ENCODE measurements at places on chromosomes 3 and 15.

- peak; percentile 26 for DNase-seq
Measured at GRCh38 chr3:139935866-139936817, 1.2 kb downstream of the CLSTN2 start.

- DNase-seq = no peak
Measured at GRCh38 chr3:89682556-89682955, 575.1 kb downstream of the EPHA3 start.

DNA sequence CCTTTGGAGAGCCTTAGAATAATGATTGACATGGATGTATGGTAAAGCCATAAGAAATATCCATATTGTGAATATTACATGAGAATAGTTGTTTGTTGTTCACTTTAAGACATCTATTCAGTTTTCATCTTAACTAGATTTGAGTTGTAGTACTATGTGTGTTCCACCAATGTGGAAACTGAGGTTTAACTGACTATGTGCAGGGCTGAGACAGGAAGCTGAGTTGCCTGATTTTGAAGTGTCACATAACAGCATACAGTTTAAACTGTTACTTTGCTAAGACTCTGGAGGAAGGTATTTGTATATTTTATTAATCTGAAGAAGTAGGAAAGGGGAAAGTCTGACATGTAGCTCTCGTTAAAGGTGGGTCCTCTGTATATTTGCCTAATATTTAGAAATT lies 2.1 kb downstream of the ECT2 start:
- no peak for DNase-seq

DNA sequence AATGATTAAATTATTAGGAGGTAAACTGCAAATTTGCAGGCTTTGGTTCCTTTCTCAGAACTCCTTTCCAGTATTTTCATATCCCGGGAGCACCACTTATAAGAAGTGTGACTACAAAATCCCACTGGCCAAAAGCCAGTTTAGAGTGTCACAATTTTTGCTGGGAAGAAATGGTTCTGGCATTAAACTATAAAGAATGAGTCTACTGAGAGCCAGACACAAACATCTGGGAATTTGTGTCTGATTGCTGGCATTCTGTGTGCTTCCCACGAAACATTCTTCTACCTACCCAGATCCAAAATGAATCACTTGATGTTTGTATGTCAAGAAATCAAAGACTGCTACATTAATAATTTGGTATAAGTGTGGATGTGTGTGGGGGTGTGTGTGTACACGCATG lies 82.8 kb downstream of the DUT start:
- no peak for DNase-seq

GRCh38 chr15:27826902-27827714 lies 272.0 kb downstream of the OCA2 start:
- DNase-seq = no peak

- DNase-seq = no peak
Measured at GRCh38 chr3:156409694-156410093, 145.2 kb downstream of the SSR3 start.

GRCh38 chr15:57538821-57539220 lies 52.9 kb upstream of the MYZAP start:
- no peak for DNase-seq

- DNase-seq = no peak
Measured at GRCh38 chr3:194632809-194633348, 340 bp downstream of the TMEM44 start.

GRCh38 chr3:134603480-134603879 lies 47.3 kb downstream of the KY start:
- DNase-seq = no peak

DNA sequence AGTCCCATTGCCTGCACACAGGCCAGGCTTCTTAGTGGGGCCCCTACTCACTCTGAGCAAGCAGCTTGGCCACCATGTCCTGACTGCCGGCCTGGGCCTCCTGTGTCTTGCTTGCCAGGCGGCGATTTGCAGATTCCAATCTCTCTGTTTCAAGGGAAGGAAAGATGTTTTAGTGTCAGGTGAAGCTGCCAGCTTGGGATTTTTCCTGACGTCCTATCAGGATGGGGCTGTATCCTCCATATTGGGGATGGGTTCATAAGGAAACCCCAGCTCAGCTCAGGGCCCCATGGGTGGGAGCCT lies 8.5 kb downstream of the AMOTL2 start:
- no peak for DNase-seq

- no peak for DNase-seq
Measured at GRCh38 chr3:156606729-156607128, 51.8 kb upstream of the SSR3 start.
